ENCODE measurements at places on chromosomes 2 and 18. TPM values are rescaled to one million over a fixed set of nuclear protein-coding genes. Genes with fewer than 3 reads are reported as not detected.

The CFC1 gene
- not detected for total RNA-seq

The SNED1 gene
- 1.4 TPM for total RNA-seq

The MTCL1 gene
- total RNA-seq = 50.3 TPM

The AKAIN1 gene
- total RNA-seq = not detected

The WNT10A gene
- 0.06 TPM for total RNA-seq

The AQP12B gene
- total RNA-seq = not detected

The DSC3 gene
- total RNA-seq = 1.5 TPM

The LHCGR gene
- total RNA-seq = not detected

The SAG gene
- total RNA-seq = not detected

The KCNK3 gene
- 0.86 TPM for total RNA-seq

The LYG1 gene
- 1.2 TPM for total RNA-seq

The LIMS4 gene
- total RNA-seq = 0.56 TPM

The SKA1 gene
- 12.6 TPM for total RNA-seq

The MC4R gene
- total RNA-seq = not detected

The SERPINB4 gene
- 0.14 TPM for total RNA-seq

The TMEM178A gene
- total RNA-seq = 0.21 TPM

The GALNT3 gene
- total RNA-seq = not detected

The CTIF gene
- total RNA-seq = 12.5 TPM

The DNMT3A gene
- total RNA-seq = 5.7 TPM

The MALL gene
- total RNA-seq = 155 TPM

The NMUR1 gene
- not detected for total RNA-seq

The HOXD8 gene
- total RNA-seq = 5.3 TPM

The NEURL3 gene
- total RNA-seq = 0.51 TPM

The INPP5D gene
- total RNA-seq = 0.70 TPM

The BAZ2B gene
- total RNA-seq = 8.5 TPM

The RTP5 gene
- total RNA-seq = not detected

The ONECUT2 gene
- 0.68 TPM for total RNA-seq

The DYSF gene
- 0.75 TPM for total RNA-seq

The IL37 gene
- not detected for total RNA-seq

The UGT1A5 gene
- not detected for total RNA-seq

The C2orf81 gene
- total RNA-seq = 3.6 TPM

The HRH4 gene
- not detected for total RNA-seq

The WIPF1 gene
- 30.3 TPM for total RNA-seq

The CDK5R2 gene
- total RNA-seq = 8.8 TPM

The LRP1B gene
- total RNA-seq = 0.01 TPM

The KHK gene
- total RNA-seq = 7.6 TPM

The ZBTB7C gene
- total RNA-seq = 0.53 TPM

The RMND5A gene
- total RNA-seq = 37.5 TPM

The IHH gene
- total RNA-seq = 0.50 TPM

The HNMT gene
- 1.1 TPM for total RNA-seq

The CRYGC gene
- total RNA-seq = not detected

The PPP1R7 gene
- total RNA-seq = 58.0 TPM

The RAB11FIP5 gene
- total RNA-seq = 29.9 TPM

The PSD4 gene
- total RNA-seq = 14.8 TPM

The PPP4R1 gene
- total RNA-seq = 47.7 TPM

The SLC4A5 gene
- total RNA-seq = 0.34 TPM

The ODC1 gene
- total RNA-seq = 205 TPM

The UCN gene
- 1.7 TPM for total RNA-seq

The ZC3H6 gene
- 0.58 TPM for total RNA-seq

The COLEC12 gene
- total RNA-seq = 0.03 TPM

The ANKRD44 gene
- total RNA-seq = 4.9 TPM

The PIEZO2 gene
- total RNA-seq = 0.70 TPM
